Adipocyte (in vitro differentiated cells): ENCODE measurements at places on chromosomes 6 and 20.

DNA sequence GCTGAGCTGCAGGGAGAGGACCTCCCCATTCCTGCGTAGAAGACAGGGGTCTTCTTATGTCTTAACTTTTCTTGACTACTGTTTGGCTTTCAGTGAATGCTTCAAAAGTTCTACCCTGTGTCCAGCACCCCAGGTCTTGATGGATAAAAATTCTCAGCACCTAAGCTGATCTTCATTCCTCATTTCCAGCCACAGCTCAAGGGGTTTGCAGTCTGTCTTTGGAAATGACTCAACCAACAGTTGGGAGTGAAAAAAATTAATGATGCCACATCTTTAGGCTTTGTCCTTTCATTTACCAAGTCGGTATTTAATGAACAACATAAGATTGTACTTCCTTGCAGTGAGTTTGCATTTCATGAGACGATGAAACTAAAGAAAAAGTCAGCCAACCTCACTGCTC is 40.3 kb downstream of the PRDM1 start:
- no peak for DNase-seq

GRCh38 chr6:13261464-13261994 is 66.8 kb downstream of the TBC1D7 start:
- no peak for DNase-seq

GRCh38 chr20:45626540-45626939 is 3.0 kb upstream of the WFDC10A start:
- no peak for DNase-seq

GRCh38 chr20:43870484-43870883 is 44.2 kb upstream of the TOX2 start:
- peak; percentile 24 for DNase-seq

GRCh38 chr6:105769987-105770386 is 316.1 kb upstream of the PRDM1 start:
- no peak for DNase-seq

DNA sequence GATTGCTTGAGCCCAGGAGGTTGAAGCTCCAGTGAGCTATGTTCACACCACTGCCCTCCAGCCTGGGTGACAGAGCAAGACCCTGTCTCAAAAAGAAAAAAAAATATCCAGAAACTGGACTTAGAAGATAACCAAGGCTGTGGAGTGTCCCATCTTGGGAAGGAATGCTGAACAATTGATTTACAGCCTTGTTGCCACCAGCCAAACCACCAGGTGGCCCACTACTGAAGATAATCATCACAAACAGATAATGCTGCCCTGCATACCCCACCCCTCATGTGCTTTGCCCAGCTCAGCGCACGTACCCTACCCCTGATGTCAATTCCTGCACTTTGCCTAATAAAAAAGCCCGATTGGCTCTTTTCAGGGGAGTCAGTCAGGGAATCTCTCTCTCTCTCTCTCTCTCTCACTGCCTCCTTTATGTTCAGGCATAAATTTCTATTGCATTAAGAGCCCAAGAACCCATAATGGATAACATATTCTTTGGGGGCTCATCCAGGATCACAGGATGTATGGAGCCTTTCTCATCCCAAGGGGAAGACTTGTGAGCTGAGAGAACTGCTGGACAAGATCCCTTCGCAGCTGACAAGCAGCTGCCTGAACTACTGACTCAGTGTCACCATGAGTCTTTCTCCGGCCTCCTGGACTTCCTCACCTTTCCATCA is 166.4 kb downstream of the CD24 start:
- DNase-seq, result no peak

DNA sequence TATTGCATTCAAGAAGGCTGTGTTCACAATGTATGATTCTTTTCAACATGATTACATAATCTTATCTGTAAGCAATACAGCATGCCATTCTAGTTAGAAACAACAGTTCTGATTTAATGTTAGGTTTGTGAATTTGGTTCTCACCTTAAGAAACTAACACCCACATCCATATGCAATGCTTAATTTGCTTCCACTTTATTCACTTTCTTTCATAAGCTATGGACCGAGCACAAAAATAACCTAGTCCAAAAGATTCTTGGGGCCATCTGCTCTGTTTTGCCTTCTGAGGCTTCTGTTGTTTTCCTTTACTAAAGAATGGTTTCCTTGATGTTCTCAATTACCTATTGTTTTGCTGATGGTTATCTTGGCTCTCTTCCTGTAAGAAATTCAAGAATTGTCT is 258.2 kb downstream of the EYS start:
- DNase-seq, result no peak

GRCh38 chr6:157386023-157386422 is 5.0 kb downstream of the ZDHHC14 start:
- DNase-seq, result no peak

DNA sequence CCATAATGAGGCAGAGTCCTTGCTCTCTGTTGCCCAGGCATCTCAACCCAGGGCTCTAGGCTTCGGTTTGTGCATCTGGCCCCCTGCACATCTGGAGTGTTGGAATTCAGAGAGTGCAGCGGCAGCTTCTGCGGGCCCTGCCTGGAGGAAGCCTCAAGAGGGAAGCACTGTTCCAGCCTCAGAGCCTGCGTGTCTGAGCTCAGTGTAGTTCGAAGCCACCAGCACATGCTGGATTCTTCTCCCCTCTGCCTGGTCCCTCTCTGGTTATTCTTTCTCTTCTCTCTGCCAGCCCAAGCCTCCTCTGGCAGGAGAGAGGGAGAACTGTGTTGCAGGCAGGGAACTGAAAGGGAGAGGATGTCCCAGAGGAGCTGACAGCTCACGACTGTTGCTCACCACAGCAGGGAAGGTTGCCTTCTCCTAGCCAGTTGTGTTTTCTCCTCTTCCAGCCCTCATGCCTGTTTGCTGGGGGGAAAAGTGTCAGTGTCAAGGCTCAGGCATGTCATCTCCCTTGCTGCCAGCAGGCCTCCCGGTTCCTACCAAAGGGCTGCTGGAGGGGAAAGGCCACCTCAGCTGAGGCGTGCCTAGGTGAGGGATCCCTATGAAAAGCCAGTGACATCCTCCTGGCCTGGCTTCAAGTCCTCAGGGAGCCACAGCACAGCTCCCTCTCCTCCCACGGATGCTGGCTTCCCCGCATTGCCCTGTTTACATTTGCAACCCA is 126.0 kb upstream of the LRFN2 start:
- peak; percentile 11 for DNase-seq

- DNase-seq, result peak; percentile 39
These were observed 323.3 kb upstream of the NT5E start for GRCh38 chr6:85126485-85127167.

GRCh38 chr6:135464634-135465033 is 32.9 kb downstream of the AHI1 start:
- no peak for DNase-seq

DNA sequence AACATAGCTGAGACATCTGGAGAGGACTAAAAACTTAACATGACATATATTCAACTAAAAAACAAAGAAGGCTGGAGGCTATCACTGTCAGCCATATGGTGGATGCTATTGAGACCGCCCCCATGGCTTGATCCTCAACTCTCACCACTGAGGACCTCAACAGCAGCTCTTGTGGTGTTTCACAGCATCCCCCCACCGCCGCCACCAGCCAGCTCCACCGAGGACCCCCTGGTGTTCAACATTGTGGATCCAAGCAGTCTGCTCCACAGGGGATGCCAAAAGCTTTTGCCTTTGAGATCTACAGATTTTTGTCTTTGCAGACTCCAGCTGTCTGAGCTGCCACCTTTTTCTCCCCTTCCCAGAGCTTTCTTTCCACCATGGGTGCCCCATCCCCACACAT is 64.6 kb downstream of the NUS1 start:
- no peak for DNase-seq

- DNase-seq, result no peak
These were observed 16.1 kb downstream of the STXBP5 start for GRCh38 chr6:147220345-147220744.

GRCh38 chr6:112800439-112800838 is 453.3 kb downstream of the RFPL4B start:
- no peak for DNase-seq

GRCh38 chr6:160714731-160715316 is 12.8 kb downstream of the PLG start:
- DNase-seq, result peak; percentile 43

GRCh38 chr6:118895261-118895560 is 1.3 kb downstream of the ASF1A start:
- DNase-seq, result no peak

GRCh38 chr6:71887006-71887743 is 825 bp downstream of the RIMS1 start:
- DNase-seq, result peak; percentile 33

GRCh38 chr6:27311806-27312145 is 297 bp downstream of the POM121L2 start:
- no peak for DNase-seq

GRCh38 chr20:55830121-55830827 is 175.0 kb downstream of the CBLN4 start:
- no peak for DNase-seq

GRCh38 chr20:43554369-43554768 is 4.5 kb upstream of the SGK2 start:
- DNase-seq, result no peak

- DNase-seq, result no peak
These were observed 114.3 kb downstream of the COL19A1 start for GRCh38 chr6:69980624-69981023.

DNA sequence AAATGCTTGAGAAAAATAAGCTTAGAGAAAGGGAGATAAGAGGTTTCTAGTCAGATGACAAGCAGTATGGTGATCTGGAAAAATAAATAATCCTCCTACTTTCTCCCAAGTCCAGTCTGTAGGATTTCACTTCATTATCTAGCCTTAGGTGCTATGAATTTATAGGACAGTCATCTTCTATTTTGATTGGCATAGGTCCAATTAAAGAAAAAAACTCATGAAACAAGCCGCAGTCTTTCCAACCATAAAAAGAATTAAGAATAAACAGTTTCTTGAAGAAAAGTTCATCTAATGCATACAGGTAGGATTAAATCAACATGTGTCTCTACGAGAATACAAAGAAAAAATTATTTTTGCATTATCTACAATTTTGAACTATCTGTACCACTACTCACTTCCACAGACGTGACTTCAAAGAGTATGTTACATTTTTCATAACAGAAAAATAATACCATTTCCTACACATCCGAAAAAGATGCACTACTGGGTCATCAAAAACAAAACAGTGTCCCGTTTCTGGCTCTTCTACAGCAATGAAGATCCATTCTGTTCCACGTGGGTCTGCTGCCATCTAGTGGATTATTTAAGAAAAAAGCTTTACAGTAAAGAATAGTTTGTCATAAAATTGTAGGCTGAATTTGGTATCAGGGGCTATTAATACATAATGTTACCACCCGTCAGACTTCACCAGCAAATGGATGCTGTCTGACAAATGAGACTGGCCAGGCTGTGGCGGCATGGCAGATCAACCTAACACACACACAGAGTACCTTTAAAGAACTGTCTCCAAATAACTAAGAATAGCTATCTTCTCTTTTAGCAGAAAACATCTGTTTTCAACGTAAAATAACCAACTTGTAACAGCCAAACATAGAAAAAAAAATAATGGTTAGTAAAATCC is 28.9 kb downstream of the STX7 start:
- DNase-seq, result peak; percentile 89

DNA sequence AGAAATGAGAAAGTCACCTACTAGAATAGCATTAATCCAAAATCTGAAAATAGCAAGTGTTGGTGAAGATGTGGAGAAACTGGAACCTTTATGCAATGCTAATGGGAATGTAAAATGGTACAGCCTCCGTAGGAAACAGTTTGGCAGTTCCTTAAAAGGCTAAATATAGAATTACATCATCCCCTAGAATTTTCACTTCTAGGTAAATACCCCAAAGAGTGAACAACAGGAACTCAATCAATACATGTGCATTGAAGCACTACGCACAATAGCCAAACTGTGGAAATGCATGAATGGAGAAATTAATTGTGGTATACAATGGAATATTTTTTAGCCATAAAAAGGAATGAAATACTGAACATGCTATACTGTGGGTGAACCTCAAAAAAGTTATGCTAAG is 982.0 kb upstream of the FLRT3 start:
- DNase-seq, result no peak

GRCh38 chr6:93079061-93079460 is 340.3 kb downstream of the EPHA7 start:
- DNase-seq, result no peak

DNA sequence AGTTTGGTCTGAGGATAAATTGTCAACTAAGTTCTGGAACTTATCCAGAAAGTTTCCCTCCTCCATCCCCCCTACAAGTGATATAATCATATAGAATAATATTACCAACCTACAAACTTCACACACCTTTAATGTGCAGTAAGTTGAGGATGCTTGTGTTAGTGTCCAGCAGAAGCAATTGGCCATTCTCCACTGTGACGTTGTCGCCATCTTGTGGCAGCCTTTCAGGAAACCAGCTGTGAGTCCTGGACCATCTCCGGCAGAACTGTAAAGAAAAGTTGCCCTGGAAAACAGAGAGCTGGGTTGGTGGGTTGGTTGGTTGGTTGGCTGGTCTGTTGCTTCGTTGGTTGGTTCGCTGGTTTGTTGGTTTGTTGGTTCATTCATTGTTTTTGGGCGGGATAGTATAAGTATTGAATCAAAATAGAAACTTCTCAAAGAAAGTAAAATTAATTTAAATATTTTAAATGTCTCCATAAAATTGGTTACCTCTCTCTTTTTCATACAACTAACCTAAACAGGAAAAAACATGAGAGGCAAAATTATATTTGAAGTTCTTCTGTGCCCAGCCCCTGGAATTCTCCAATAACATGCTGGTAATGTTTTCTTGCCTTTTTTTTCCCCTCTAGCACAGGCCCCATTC is 127.5 kb downstream of the PKHD1 start:
- peak; percentile 70 for DNase-seq

DNA sequence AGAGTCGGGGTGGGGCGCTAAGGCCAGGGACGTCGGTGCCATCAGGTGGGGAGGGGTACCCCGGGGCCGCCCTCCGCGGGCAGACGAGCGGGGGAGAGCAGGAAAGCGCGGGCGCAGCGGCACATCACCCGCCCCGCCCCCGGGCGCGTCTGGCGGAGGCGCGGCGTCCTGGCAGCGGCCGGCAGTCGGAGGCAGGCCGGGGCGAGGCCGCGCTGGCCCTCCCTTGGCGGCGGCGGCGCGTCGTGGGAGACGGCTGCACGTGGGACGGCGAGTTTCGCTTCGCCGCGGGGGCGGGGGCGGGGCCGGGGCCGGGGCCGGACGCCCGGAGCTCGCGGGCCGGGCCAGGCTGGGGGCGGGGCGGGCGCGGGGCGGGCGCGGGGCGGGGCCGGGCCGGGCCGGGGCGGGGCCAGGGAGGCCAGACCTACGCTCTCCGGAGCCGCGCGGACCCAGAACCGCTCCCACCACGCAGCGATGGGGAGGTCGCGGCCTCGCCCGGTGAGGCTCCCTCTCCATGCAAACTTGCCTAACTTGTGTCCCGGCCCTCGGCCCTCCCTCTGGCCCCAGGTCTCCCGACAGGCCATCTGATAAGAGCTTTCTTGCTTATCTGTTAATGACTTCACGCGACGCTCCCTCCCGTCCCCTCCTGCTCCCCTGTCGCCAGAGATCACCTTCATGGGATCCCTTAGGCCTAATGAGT is 12.5 kb downstream of the ITPR3 start:
- peak; percentile 89 for DNase-seq

DNA sequence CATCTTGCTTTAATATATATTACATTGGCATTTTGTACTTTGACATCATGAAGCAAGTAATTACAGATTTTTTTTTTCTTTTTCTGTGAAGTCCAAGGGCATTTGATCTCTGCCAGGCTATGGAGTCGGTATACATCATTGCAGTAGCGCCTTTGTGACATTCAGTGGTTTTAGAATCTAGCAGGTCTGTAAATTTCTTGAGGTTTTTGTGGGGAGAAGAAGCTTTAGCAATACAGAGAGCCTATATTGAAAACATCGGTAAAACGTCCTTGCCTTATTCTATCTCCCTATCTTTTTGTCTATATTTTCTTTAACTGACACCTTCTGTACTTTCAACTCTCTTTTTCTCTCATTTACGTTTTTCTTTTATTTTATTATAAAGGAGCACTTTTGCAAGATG is 47.2 kb downstream of the DUSP22 start:
- no peak for DNase-seq

- DNase-seq, result no peak
These were observed 73.2 kb upstream of the JAG1 start for GRCh38 chr20:10747019-10747418.
